ENCODE measurements at places on chromosomes 6 and 20. TPM values are rescaled to one million over a fixed set of nuclear protein-coding genes. Genes with fewer than 3 reads are reported as not detected.

DNA sequence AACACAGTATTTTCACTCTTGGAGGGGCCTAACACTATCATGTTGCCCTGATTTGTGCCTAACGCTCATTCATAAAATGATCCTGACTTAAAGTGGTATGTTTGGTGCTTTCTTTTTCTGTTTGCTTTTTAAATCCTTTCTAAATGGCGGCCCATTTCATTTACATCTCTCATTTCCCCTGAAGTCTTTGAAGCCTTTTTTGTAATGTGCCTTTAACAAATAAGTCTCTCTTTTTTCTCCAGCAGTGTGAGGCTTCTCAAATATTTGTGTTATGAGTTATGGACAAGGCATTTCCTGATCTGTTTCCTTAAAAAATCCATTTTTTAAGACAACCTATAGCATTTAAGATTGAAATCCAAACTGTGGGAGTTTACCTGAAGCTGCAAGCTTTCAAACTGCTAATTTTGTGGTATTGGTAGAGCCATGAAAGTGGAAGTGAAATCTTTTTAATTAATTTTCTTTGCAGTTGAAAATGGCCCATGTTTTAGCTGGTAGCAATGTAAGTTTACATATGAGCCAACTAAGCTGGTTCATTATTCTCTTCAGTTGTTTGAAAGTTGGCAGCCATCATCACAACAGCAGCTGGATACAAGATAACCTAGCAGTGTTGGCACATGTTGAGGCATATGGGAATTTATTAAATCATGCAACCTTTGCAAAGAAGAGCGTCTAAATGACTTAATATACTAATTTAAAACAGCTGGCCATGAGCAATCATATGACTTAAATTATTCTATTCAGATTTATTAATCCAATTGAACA lies 469.7 kb downstream of the CDKAL1 start:
- DNase-seq, result no peak

DNA sequence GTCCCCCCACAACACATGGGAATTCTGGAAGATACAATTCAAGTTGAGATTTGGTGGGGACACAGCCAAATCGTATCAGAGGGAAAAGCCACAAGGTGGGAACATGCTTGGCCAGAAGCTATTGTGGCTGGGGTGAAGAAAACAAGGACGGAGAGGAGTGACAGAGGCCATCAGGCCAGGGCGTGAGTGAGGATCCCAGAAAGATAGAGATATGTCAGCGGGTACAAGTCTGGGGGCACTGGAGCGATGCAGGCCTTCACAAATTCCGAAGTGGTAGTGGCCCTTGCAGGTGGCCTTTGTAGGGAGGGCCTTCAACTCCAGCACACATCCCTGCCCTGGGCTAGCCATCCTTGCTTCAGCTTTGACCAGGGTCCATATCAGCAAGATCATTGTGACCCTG lies 159.1 kb downstream of the BCAS1 start:
- no peak for DNase-seq

- no peak for DNase-seq
Measured at GRCh38 chr6:144447472-144447871, 162.3 kb downstream of the UTRN start.

GRCh38 chr6:30537931-30538330 lies 18.4 kb downstream of the GNL1 start:
- no peak for DNase-seq

The TAF11 gene
- 21.1 TPM for total RNA-seq

The ADA gene
- total RNA-seq, result 6.5 TPM

The SPAG4 gene
- total RNA-seq, result 16.0 TPM
